ENCODE measurements at places on chromosomes 7 and 10.

- DNase-seq, result no peak
These were observed 5.0 kb downstream of the NOLC1 start for GRCh38 chr10:102157224-102157623.

GRCh38 chr10:97319671-97320479 lies 804 bp downstream of the FRAT1 start:
- DNase-seq, result no peak

DNA sequence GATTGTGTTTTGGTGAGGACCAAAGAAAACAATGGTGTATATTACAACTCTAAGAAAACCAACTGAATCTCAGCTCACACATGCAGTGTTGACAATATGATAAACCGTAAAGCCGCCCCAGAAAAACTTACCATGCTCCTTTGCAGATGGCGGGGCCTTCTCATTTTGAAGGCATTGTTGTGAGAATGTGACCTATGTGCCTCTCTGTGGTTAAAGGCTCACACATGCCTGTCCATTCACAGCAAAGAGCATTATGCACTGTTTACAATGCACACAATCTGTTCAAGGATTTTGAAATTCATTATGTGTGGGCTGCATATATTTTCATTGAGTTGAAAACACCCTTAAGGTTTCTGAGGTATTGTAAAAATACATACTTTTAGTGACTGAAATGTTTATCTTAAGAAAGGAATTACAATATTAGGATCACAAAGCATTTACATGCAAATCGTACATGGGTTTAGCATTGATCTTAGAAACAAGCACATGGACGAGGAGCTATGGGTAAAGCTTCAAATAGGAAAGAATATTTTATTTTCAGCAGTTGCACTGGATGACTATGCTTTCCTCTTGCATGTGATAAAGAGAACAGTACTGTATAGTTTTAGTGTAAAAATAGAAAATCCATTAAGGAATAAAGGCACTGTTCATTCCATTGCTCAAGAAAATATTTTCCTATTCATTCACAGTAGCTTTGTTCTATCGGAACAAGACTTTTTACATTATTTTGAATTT lies 334.3 kb downstream of the ARL4A start:
- no peak for DNase-seq

- peak; percentile 25 for DNase-seq
These were observed 143.8 kb upstream of the BMPER start for GRCh38 chr7:33761449-33762080.

DNA sequence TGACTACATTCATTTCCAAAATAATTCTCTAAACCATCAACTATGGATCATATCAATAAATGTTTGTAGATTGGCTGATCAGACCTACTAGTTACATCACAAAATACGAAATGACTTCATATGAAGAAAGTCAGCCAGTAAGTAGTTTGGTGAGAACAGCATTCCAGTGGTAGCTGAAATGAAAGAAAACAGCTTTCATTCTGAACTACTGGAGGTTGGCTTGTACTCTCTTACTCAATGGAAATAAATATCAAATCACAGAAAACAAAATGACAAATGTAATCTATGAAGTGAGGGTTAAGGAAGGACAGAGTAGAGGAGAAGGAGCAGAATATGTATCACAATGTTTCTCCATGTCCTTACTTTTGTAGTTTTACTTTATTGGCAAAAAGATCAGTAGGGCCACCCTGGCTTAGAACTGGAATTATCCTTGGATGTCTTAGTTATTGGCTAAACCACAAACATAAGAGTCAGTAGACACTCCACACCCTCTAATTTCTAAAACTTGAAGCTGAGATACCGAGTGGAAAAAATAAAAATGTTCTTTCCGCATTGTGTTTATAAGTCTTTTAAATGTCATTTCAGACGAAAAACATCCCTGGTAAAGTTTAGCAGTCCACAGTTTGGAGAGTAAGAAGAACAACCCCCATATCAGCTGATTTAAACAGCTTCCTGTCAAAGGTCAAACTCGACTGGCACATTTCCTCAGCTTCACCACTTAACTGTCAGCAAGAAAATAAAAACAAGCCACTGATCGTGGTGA lies 74.0 kb upstream of the DGKI start:
- no peak for DNase-seq

DNA sequence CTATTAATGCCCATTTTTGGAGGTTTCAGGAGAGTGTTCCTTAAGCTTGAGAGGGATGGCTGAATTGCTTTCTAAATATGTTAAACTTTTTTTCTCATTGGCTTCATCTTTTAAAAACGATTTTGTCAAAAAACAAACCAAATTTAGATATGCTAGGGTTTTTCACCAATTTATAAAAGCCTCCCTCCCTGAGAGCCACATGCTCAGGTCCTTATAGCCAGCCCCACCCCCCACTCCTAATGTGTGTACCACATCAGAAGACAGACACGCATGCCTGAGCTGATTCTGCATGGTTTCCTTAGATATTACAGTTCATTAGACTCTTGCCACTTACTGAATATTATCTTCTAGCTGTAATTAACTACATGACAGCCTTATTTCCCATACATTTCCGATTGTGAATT lies 2.0 kb downstream of the CUL1 start:
- no peak for DNase-seq

DNA sequence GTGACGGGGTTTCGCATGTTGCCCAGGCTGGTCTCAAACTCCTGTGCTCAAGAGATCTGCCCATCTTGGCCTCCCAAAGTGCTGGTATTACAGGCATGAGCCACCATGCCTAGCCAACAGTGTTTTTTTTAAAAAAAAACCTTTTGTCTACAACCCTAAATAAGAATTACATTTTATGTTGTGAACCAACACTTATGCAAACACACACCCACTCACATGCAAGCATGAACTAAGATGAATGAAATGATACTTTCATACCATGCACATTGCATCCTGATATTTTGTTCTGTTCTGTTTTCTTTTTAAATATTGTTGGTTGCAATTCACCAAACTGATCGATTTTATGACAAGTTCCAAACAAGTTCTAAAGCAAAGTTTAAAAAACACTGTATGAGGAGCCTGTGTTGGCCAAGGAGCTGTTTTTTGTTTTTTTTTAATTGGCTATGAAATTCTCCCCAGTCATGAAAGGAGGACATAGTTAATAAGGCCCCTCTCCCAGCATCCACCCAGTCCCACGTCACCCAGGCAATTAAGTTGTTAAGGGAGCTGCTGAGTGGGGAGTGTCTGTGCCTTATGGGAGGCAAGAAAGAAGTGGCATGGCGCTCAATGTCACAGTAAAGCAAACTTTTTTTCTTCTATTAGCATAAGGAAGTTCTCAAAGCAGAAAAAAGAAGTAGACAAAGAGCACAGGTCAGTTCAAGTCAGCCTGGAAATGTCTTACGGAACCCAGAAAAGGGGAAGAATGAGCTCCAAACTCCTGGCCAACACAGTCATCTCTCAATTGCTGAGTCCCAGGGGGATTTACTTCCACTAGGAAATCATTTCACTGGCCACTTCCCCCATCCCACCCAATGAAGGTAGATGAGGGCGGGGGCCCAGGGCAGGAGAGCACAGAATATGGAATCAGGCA lies 50.1 kb downstream of the NOD1 start:
- DNase-seq, result no peak

GRCh38 chr10:79065091-79065551 lies 3.6 kb upstream of the ZMIZ1 start:
- no peak for DNase-seq

- no peak for DNase-seq
These were observed 37.2 kb downstream of the HTRA1 start for GRCh38 chr10:122498521-122498920.
